ENCODE measurements at places on chromosomes 12 and 14.

GRCh38 chr12:53722450-53723041, 4.7 kb downstream of the CALCOCO1 start:
- no peak for DNase-seq

DNA sequence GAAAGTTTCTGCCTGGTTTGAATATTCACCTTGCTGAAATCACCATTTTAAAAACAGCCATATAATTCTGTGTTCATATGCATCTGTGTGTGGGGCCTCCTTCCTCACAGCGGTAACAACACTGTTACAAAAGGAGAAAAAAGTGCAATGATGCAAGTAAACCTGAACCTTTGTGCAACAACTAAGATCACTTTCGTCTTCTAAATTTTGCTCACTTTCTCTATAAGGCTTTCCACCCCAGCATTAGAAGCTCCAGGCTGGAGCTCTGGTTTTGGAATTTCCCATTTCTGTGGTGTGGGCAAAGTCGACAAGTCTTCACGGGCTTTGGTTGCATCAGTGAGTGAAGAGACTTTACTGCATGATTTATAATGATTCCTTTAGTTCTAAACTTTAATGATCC, 18.4 kb downstream of the FGD6 start:
- no peak for DNase-seq

GRCh38 chr12:127070515-127071157, 1196.3 kb upstream of the TMEM132C start:
- DNase-seq = no peak

- DNase-seq = no peak
Observed at GRCh38 chr12:3366451-3367110, 124.4 kb upstream of the PRMT8 start.

DNA sequence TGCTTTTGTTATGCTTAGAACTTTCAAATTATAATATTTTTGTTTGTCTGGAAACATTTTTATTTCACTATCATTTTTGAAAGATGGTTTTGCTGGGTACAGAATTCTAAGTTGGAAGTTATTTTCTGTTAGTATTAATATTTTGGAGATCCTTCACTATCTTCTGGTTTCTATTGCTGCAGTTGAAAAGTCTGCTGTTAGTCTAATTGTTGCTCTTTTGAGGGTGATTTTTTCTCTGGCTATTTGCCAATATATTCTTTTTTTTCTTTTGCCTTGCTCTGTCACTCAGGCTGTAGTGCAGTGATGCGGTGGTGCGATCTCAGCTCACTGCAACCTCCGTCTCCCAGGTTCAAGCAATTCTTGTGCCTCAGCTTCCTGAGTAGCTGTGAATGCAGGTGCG, 28.2 kb upstream of the ARID2 start:
- DNase-seq = no peak

- DNase-seq = no peak
Observed at GRCh38 chr14:103347091-103347815, 13.2 kb downstream of the EIF5 start.

DNA sequence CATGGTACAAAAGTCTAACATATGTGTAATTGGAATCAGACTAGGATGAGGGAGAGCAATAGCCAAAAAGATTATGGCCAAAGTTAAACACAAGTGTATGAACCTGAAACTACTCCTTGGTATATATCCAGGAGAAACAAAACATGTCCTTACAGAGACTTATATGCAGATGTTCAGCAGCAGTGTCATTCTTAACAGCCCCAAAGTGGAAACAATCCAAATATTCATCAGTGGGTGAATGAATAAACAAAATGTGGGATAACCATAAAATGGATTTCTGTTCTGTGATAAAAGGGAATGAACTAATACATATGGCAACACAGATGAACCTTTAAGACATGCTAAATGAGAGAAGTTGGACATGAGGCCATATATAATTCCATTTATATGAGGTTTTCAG, 30.2 kb downstream of the PWP1 start:
- no peak for DNase-seq

DNA sequence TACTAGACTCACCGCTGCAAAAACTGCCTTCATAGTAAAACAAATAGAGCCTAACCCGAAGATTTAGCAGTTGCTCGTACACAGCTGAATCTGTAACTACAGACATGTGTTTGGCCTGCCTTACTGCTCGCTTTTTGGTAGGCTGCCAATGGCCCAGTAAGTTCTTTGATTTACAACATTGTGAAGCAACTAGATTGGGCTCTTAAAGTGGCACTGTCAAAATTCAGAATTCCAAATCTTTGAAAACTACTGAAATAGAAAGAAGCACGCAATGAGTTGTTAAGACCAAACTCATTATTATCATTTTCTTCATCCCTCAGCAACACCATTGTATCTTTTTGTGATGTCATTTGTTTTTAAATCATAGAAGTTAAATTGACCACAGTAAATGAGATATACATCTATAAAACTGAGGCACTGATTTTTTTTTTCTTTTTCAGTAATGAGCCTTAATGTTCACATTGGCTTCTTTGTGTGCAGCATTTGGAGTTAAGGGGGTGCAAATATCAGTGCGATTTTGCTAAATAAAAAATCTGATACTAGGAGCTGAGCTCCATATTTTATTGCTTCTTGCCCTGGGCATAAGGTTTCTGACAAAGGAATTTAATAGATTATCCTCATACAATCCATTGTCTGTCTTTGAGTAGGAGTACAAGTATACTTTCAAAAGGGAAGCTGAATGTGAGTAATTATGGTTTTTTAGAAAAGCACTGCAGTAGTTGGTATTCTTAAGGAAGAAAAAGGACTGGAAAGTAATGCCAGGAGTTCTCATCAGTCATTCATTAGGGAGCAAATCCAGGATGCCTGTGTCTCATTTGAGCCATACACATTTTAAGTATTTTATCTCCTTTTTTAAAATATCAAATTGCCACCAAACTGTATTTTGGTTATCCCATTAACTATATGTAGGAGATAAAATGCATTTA, 138.5 kb downstream of the KICS2 start:
- DNase-seq = no peak

DNA sequence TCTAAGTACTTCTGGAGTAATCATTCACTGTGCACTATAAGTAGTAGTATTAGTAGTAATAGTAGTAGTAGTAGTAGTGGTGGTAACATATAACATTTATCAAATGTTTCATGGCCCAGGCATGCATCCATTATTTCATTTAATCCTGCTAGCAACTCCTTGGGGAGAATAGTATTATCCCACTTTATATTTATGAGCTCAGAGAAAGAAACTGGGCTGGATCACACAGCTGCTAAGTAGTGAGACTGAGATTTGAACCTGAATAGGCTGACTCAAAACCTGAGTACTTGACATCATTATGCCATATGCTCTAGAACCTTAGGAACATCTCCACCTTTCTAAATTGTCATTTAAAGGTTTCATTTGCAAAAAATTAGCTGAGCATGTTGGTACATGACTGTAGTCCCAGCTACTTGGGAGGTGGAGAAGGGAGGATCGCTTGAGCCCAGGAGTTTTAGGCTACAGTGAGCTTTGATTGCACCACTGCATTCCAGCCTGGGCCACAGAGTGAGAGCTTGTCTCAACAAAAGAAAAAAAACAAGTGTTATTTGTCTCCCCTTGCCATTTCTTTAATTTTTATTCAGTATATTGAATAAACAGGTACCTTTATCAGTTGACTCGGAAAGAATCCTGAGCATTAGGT, 11.4 kb upstream of the NID2 start:
- no peak for DNase-seq

GRCh38 chr14:36967892-36968555, 204.4 kb downstream of the SLC25A21 start:
- DNase-seq = no peak

- DNase-seq = no peak
Observed at GRCh38 chr12:8687846-8688601, 9.8 kb upstream of the RIMKLB start.

DNA sequence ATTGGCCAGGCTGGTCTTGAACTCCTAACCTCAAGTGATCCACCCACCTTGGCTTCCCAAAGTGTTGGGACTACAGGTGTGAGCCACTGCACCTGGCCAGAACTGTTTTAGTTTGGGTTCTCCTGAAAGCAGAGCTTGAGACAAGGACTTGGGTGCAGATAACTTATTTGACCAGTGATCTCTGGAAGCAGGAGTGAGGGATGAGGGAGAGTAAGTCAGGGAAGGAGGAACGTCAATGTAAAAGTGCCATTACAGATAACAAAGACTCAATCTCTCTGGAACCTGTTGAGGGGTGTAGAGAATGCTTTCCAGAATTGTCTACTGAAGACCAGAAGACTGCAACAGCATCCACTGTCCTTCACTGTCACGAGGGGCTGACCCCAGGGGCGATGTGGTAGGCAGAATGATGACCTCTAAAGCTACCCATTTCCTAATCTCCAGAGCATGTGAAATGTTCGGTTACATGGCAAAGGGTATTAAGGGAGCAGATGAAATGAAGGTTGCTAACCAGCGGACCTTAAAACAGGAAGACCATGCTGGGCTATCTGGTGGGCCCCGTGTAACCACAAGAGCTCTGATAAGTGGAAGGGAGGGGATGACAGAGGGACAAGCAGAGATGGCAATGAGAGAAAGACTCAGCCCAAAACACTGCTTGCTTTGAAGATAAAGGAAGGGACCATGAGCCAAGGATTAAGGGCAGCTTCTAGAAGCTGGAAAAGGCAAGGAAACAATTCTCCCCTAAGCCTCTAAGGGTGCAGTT, 207.8 kb downstream of the RBM19 start:
- DNase-seq = no peak

GRCh38 chr12:27193854-27194544, 50.1 kb upstream of the STK38L start:
- DNase-seq = no peak

DNA sequence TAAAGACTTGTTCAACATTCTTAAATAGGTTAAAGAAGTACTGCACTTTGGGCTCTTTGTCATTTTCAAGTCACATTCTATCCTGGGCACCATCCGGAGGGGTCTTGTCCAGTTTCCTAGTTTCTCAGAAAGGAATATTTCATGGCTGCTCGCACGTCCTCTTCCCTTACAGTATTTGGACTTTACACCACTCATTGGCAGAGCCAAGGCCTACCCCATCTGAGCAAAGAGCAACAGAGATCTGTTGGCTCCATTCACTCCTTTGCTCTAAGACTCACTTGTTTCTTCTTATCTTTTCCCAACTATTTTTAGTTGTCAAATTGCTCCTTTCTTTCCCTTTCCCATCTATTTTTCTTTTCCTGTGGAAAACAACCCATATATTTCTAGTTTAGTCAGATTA, 118.2 kb downstream of the CRADD start:
- no peak for DNase-seq

DNA sequence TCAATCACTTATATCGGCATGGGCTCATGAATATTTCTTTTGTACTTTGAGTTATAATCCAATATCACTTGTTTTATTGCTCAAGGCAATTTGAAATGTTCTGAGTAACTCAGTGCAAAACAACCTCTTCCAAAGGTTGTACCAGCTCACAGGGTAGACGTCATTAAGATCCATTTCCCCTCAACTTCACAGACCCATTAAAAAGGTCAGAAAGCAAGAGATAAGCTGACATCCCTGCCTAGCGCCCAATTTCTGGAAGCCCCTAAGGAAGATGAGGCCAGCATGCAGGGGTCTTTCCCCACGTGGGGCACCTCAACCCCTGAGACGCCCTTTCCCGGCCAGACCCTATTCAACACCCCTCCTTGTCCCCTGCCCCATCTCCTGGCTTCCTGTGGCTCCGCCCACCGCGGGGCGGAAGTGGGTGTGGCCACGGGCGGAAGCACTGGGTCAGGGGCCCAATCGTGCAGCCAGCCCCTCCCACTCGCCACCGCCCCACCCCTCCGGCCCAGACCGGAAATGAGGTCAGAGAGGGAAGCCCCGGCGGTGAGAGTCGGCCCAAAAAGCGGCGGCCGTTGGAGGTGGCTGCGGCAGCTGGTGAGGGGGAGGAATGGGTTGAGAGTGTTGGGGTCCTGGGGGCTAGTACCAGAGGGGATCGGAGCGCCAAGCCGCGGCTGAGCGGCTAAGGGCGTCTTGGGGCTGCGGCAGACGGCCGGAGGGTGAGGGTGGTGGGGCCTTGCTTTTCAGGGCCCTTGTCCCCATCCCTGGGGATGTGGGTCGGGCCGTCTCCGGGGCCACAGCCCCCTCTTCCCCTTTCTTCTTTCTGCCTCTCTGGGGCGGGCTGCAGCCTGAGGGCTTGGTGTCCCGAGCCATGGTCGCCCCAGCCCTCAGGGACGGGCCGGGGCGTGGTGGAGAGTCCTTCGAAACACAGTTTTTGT, at the start of gene GPATCH2L:
TSS of gene GPATCH2L (plus strand) at position 525 of the 935 bp plus-strand sequence. CDS start 2,442 bp downstream, outside the sequence.
- DNase-seq = peak; percentile 94

- DNase-seq = no peak
Observed at GRCh38 chr12:91620422-91620821, 437.8 kb upstream of the DCN start.

- no peak for DNase-seq
Observed at GRCh38 chr12:65590318-65590717, 234.0 kb upstream of the HMGA2 start.

GRCh38 chr14:52238682-52239081, 28.8 kb upstream of the PTGDR start:
- no peak for DNase-seq
